ENCODE measurements at places on chromosomes 6 and 20.

DNA sequence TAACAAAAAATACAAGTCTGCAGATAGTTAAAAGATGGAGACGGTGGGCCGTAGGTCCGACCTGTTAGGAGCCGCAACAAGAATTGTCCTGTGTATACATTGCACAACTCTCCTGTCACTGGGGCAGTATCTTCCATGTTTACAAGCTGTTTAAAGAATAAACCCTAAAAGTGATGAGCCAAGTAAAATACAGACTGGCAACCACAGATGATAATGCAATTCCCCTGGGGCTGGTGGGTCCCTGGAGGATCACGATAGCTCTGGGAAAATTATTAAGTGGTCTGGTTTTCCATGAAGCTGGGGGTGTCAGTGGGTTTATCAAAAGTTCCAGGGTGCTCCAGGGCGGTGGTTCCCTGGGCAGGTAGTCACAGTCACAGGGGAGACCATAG, 8.1 kb upstream of the FAM50B start:
- no peak for DNase-seq

GRCh38 chr20:64145458-64146300, 18.6 kb upstream of the MYT1 start:
- DNase-seq = peak; percentile 30

GRCh38 chr20:44324343-44324742, 12.5 kb upstream of the R3HDML start:
- DNase-seq = no peak

DNA sequence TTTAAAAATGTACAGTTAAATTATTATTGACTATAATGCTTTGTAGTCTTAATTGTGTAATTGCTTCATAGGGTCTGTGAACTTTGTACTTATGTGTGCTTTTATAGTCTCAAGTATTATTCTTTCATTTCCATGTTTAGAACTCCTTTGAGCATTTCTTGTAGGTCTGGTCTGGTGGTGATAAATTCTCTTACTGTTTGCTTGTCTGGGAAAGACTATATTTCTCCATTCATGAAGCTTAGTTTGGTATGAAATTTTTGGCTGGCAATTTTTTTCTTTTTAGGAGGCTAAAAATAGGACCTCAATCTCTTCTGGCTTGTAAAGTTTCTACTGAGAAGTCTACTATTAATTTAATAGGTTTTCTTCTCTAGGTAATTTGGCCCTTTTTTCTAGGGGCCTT, 67.4 kb downstream of the CCDC170 start:
- no peak for DNase-seq

- DNase-seq = no peak
Measured at GRCh38 chr6:25971187-25971821, 8.7 kb downstream of the TRIM38 start.

DNA sequence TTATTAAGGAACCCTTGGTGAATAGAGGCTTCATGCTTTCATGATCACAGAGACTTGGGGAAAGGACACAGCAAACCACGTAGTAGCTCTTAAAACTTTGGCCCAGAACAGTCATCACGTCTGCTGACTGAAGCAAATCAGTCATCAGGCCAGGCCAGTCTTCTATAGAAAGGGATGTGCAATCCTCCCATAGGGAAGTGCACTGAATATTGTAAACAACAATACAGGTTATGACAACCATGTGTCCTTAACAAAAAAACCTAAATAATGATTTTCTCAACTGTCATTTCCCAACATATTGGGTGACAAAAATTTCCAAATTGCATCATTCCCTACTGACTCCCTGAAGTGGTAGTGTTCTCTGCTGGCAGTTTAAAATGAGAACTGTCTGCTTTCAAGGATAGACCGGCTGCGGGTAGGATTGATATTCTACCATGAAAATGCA, 388.2 kb upstream of the CITED2 start:
- DNase-seq = no peak

DNA sequence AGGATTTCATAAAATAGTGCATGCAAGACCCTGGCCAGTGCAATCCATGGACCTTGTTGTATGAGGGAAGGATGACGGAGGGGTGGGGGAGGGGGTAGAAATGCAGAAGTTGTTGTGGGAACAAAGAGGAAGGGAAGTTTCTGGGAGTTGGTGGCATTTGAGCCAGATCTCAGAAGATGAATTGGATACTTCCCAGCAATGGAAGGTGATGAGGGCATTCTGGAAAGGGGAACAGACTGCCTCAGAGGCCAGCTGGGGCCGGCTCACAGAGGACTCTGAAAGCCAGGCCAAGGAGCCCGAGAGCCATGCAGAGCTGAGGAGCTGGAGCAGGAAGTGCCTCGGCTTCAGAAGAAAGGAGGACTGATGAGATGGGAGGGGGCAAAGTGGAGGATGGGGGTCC, 2.7 kb downstream of the TMEM74B start:
- DNase-seq = no peak

DNA sequence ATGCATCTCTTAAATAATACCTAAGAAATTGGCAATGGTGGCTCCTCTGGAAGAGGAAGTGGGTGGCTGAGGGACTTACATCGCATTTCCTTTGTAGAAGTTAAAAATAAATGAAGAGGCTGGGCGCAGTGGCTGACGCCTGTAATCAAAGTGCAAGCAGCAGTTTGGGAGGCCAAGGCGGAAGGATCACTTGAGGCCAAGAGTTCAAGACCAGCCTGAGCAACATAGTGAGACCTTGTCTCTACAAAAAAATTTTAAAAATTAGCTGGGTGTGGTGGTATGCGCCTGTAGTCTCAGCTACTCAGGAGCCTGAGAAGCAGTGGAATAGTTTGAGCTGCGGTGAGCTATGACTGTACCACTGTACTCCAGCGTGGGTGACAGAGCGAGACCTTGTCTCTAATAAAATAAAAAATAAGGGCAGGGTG, 12.2 kb upstream of the NCOA3 start:
- peak; percentile 33 for DNase-seq

GRCh38 chr6:72855471-72855870, 233.6 kb downstream of the KCNQ5 start:
- DNase-seq = no peak

- DNase-seq = no peak
Measured at GRCh38 chr20:52978851-52979250, 6.7 kb downstream of the TSHZ2 start.

GRCh38 chr6:2594868-2595267, 155.9 kb downstream of the MYLK4 start:
- DNase-seq = no peak

DNA sequence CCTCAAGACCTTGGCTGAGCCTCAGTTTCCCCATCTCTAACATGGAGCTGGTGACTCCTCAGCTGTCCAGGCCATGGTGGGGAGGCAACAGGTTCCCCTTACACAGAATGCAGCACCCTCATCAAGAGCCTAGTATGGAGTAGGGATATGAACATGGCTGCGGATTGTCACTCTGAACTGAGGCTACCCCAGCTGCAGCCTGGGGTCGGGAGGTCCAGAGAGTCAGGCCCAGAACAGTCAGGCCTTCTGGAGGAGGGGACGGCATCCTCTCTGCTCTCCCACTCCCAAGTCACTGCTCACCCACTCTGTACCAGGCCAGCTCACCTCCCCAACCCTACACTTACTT, 1.4 kb upstream of the FOXS1 start:
- DNase-seq = no peak

DNA sequence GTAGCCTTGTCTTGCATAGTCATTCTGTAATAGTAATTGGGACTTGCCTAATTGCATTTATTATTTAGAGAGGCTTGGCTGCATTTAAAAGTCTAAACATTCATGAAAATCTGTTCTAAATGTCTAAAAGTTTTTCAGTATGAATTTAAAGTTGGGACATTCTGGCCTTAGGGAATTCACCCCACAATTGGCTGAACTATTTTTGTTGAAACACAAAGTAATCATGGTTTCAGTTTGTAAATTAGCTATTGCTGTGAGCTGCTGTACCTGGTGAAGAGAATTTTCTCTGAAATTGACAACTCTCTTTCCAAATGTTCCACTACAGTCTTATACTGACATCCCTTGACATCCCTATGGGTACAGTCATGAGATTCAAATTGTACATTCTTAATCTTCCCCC, 253.0 kb downstream of the FARS2 start:
- DNase-seq = no peak

DNA sequence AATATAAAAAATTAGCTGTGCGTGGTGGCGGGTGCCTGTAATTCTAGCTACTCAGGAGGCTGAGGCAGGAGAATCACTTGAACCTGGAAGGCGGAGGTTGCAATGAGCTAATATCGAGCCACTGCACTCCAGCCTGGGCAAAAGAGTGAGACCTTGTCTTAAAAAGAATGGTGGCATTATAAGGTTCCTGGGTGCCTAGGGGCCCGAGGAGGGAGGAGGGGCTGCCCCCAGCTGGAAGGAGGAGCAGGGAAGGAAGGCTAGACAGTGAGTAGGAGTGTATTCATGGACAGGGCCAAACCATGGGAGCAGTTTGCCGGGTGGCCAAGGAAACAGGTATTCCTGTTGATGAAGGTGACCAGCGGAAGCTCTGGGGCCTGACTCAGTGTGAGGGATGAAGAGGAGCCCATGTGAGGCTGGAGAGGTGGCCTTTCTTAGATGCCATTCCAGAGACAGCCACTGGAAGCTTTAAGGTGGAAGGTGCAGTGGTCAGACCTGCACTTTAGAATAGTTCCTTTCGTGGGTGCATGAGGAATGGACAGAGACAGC, 24.2 kb downstream of the MANBAL start:
- no peak for DNase-seq

DNA sequence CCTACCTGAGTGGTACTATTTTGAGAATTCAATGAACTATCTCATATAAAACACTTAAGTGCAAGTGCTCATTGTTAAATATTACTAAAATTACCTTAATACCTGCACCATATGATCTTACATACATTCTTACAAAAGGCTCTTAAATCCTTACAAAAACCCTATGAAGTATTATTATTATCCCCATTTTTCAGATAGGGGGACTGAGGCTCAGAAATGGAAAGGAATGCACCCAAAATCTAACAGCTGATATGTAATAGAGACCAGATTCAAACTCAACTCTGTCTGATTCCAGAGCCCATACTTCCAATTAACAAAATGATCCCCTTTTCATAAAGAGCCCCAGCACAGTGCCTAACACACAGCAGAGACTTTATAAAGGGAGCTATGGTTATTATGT, 17.5 kb downstream of the BCL2L1 start:
- no peak for DNase-seq

- DNase-seq = no peak
Measured at GRCh38 chr6:39268721-39269120, 39.4 kb upstream of the KCNK5 start.

GRCh38 chr20:50336661-50337060, 146.0 kb downstream of the CEBPB start:
- DNase-seq = no peak

- DNase-seq = no peak
Measured at GRCh38 chr20:57108218-57108617, 158.2 kb downstream of the BMP7 start.

GRCh38 chr6:28370440-28370839, 20.7 kb downstream of the ZKSCAN3 start:
- DNase-seq = no peak

DNA sequence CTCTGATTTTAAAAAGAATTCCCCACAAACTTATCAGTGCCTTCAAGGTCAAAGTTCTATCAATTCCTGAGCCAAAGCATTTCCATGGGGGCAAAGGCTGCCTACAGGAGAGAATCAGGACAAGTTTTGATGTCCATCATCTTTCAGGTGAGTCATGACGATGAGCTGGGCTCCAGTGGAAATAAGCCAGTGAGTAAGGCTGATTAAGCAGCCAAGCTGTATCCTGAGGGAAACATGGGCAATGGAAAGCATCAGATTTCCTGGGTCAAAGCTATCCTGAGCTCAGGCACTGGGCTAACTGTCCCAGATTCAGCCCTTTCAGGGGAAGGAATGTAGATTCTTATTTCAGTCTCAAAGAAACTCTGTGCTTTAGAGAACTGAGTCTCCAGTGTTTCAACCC, 377.4 kb downstream of the CD109 start:
- DNase-seq = no peak

DNA sequence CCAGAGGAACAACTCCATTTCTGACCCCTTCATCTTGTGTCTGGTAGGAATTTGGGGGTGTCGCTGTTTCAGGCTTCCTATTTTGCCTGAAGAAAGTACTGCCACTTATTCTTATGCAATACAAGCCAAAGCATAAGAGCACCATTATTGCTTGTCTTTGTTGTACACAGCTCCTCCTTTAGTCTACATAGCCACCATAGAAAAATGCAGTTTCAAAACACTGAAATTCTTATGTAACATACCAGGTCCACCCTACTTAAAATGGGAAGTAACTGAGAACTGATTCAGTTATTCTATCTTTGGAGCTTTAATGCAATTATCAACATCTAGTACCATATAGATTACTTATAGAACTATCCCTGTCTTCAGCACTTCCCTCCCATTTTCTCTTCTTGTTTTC, 255.5 kb downstream of the ARHGAP18 start:
- DNase-seq = no peak

DNA sequence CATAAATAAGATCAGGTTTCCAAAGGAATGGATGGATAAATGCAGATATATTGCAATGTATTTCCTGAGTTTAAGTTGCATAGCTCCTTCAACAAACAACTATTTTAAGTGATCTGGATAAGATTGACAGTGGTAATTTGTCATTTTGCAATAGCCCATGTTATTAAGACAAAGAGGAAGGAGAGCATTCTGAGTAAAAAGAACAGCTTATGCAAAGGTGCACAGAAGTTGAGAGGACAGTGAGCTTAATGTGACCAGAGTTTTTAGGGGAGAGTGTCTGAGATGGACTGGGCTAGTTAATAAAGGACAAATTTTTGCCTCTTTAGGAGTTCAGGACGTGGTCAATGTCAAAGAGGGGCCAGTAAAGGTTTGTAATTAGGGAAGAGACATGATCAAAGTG, 48.8 kb upstream of the FBXO30 start:
- no peak for DNase-seq

- DNase-seq = no peak
Measured at GRCh38 chr6:123640567-123641187, 3.9 kb upstream of the TRDN start.

- DNase-seq = no peak
Measured at GRCh38 chr6:23213193-23213592, 643.8 kb downstream of the HDGFL1 start.

- peak; percentile 10 for DNase-seq
Measured at GRCh38 chr6:32664827-32665362, 1.6 kb downstream of the HLA-DQB1 start.

DNA sequence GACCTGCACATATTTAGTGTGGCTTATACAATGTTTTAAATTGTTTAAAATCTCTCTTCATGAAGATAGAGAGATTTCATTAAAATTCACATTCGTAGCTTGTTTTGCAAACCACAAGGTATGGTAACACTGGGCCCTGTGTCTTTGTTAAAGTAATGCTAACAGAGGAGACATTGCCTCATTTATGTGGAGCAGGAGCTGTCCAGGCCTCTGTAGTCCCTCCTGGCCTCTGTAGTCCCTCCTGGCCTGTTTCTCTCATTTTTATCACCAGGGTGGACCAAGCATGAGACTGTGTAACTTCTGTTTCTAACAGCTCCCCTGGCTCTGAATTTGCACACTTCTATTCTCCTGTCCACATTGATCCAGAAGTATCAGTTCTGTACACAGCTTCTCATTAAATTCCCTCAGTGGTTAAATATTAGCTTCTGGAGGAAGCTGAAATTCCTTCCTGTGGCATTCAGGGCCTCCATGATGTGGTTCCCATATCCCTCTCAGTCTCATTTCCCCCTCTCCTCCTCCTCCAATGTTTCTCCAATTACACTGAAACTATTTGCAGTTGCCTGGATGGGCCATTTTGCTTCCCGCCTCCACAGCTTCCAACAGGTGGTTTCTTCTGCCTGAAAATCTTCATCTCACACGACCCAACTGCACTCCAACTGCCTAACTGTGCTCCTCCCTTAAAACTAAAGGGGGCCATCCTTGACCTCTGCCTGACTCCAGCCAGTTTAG, 340.4 kb downstream of the SYNE1 start:
- DNase-seq = no peak

GRCh38 chr6:28134015-28134414, 7.7 kb upstream of the ZKSCAN8 start:
- DNase-seq = peak; percentile 12

- DNase-seq = no peak
Measured at GRCh38 chr20:62367136-62367632, at the start of gene LAMA5. Gene LAMA5, minus strand, starts transcription at chr20:62367312. Its CDS starts 67 bp downstream, at chr20:62367245.

Measured in activated naive CD8-positive, alpha-beta T cell treated with anti-CD3 and anti-CD28 coated beads, Interleukin-2, amount 50 U/mL, for 24 hours (primary cell).